ENCODE measurements at places on chromosomes 11 and 22.

DNA sequence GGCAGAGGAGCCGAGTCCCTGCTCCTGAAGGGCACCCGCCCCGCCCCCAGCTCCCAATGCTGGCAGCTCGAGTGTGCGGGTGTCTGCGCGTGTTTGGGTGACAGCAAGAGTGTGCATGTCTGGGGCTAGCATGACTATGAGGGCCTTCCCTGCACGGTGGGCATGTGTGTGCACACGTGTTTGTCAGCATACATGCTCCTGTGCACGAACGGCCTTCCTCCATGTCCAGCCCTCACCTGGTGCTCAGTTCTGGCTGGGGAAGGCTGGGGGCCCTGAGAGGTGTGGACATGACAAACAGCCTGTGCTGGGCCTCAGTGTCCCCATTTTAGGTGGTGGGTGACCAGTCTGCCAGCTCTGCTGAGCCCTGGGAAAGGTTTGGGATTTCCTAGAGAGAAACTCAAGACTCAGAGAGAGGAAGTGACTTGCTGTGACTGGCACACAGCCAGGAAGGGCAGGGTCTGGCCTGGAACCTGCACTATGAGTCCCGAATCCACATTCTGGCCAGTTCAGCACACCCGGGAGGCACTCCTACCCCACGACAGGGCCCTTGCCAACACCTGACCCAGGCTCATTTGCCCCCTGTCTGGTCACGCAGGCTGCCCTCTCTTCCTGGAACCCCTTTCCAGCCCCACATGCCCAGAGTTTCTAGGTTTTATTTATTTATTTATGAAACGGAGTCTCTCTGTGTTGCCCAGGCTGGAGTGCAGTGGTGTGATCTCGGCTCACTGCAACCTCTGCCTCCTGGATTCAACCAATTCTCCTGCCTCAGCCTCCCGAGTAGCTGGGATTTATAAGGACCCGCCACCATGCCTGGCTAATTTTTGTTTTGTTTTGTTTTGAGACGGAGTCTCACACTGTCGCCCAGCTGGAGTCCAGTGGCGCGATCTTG lies 3.3 kb upstream of the SHISA8 start:
- DNase-seq = peak; percentile 64

DNA sequence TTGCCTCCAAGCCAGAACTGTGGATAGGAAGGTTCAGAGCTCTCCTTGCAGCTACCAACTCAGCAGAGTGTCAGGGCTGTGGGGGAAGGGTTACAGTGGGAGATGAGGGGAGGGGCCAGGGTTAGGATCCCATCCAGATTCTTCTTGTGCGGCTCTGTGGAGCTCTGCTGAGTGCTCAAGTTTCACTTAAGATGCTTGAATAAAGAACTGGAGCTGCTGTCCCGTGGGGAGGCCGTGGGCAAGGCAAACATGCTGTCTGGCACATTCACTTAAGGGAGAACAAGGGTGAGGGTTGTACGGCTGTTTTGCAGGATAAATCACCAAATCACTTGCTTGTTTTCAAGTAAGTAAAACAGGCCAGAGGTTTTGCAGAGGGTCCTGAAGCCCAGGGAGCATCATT lies 197.1 kb downstream of the FAM76B start:
- DNase-seq = peak; percentile 57

DNA sequence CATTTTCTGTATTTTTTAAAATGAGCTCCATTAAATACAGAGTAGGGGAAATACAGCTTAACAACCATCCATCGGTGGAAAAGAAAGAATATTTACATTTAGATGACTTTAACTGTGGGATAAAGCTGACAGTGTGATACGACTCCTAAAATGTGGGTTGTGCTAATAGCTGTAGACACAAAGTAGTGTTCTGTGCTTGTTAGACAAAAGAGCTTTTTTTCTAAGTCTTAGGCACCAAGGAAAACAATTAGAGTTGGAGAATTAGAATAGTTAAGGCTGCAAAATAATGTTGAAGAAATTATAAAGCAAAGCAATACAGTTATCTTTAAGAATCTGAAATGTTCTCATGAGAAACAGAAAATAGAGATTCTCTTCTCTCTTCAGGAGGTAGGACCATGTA lies 307.7 kb upstream of the KIRREL3 start:
- DNase-seq = no peak

GRCh38 chr11:115527534-115528125 lies 23.4 kb upstream of the CADM1 start:
- no peak for DNase-seq

DNA sequence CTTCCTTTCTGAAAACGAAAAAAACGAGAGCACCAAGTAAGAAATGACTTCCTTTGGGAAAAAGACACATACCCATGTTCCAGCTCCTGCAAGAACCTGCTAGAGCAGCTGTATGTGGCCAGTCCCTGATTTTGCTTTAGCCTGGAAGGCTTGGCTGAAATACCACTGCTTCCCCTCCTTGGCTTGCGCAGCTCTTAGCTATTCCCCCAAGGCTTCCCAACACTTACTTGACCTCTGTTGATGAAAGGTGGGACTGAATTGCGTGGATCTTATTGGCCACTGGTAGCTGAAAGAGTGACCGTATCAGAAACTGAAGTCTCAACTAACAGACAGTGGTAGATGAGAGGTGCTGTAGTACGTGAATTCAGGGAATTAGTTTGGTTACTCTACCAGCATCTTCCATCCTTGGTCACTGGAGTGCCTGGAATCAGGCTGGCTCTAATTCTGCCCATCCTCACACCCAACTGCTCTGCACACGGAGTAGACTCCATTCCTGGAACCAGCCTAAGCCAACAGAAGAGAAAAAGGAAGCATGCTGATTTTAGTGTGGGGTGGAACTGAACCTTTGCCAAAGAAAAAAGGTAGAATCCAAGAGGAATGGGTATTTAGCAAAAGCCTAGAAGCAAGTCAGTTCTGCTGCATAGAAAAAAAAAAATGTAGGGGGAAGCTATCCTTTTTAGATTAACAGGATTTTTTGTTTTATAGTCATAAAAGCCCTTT lies 73.8 kb upstream of the CRTAM start:
- DNase-seq = no peak

DNA sequence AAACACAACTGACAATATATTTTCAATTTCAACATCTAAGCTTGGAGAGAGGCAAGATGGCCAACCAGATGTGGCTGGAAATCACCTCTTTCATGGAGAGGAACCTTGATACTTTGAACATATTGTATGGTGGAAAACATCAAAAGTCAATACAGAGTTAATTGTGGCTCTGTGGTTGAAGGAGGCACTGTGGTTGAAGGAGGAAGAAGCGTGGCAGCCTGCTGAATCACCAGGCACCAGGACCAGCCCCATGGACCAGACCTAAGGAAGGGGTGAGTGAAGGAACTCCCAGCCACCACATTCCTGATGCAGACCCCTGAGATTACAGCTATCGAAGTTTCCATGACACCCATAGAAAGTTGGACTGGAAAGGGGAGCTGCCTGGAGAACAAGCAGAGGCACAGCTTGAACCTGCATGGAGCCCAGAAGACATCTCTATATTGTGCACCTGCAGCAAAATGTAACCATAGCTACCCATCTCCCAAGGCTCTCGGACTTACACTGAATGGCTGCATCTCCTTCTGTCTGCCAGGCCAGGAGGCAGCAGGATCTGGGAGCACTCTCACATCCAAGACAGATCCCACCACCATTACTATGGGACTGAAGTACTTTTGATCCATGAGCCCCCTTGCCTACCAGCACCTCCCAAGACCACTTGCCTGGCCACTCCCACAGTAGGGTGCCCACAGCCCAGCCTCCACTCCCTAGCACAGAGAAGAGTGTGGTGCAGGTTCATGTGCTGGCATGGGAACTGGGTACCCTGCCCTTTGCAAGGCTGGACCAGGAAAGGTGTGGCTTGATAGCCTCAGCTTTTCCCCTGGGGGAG lies 79.8 kb upstream of the SC5D start:
- no peak for DNase-seq

- peak; percentile 78 for DNase-seq
Measured at GRCh38 chr11:62472063-62472884, 53.4 kb downstream of the SCGB1A1 start.

DNA sequence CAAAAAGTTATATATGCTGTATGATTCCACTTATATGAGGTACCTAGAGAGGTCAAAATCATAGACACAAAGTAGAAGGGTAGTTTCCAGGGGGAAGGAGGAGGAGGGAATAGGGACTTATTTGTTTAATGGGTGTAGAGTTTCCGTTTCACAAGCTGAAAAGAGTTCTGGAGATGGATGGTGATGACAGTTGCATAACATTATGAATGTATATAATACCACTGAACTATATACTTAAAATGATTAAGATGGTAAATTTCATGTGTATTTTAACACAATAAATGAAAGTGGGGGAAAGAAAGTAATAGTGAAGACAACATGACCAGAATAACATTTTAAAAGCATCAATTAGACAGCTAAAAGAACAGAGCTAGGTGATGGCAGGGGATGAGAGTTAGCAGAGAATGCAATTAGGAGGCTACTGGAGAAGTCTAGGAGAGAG lies 51.2 kb downstream of the MRTFA start:
- DNase-seq = peak; percentile 22

GRCh38 chr22:26463688-26464087 lies 19.9 kb downstream of the HPS4 start:
- no peak for DNase-seq

DNA sequence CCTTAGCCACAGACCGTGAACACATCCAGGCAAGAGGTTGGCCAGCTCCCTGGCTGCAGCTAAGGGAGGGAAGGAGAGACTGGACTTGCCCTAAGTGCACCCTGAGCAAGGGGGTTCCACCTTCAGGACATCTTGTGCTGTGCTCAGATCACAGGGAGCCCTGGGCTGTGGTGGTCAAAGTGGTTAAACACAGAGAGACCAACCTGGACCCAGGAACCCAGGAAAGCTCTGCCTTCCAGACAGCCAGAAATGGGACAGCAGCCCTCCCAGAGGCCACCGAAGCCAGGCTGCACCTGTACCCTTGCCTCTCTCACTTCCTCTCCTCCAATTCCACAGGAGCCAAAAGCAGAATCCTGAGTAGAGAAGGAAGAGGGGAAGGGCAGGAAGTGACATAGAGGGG lies 105.2 kb upstream of the TMEM45B start:
- DNase-seq = no peak

DNA sequence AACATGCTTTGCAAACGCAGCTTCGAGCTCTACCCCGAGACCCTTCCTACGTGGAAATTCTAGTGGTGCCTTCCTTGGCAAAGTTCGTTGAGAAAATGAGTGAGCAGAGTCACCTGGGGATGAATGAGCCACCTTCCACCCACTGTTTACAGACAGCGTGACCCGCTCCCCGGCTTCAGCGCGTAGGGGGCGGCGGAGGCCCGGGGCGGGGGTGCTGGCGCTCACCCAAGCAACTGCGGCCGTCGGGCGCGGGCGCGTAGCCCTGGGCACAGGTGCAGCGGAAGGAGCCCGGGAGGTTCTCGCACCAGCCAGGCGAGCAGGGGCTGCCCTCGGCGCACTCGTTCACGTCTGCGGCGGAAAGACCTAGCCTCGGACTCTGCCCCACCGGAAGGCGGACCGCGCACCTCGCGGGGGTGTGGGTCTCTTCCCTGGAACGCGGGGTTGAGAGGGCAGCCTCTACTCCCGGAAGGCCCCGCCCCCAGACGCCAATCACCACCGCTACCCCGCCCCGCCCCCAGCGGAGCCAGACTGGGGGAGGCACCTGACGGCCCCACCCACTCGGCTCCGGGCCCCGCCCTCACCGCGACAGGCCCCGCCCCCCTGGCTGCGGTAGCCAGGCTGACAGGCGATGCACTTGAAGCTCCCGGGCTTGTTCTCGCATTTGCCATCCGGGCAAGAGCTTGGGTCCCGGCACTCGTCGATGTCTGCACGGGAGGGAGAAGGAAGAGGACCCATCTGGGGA lies 11.8 kb downstream of the LTBP3 start:
- no peak for DNase-seq
